Activated naive CD8-positive, alpha-beta T cell treated with anti-CD3 and anti-CD28 coated beads for 36 hours (primary cell): ENCODE measurements at places on chromosomes 13 and 19. TPM values are rescaled to one million over a fixed set of nuclear protein-coding genes. Genes with fewer than 3 reads are reported as not detected.

Gene TPTE2
- not detected for total RNA-seq

Gene MAMSTR
- total RNA-seq: 0.41 TPM

Gene KLK12
- total RNA-seq: not detected

Gene EBI3
- total RNA-seq: 6.7 TPM

Gene CGB3
- not detected for total RNA-seq

Gene USHBP1
- not detected for total RNA-seq

Gene CDX2
- not detected for total RNA-seq

Gene ZSCAN22
- total RNA-seq: 2.8 TPM
